ENCODE measurements at places on chromosomes 5 and 9.

DNA sequence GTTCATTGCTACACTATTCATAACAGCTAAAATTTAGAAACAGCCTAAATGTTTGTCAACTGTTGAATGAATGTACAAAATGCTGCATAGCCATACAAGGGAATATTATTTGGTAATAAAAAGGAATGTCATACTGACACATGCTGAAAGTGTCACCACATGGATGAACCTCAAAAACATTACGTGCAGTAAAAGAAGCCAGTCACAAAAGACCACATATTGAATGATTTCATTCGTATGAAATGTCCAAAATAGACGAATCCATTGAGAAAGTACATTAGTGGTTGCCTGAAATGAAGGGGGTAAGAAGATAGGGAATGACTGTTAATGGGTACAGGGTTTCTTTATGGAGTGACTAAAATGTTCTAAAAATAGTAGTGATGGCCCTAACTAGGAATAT is 11.6 kb upstream of the ECM2 start:
- no peak for DNase-seq

GRCh38 chr5:127587246-127587917 is 61.5 kb upstream of the CTXN3 start:
- DNase-seq, result no peak

DNA sequence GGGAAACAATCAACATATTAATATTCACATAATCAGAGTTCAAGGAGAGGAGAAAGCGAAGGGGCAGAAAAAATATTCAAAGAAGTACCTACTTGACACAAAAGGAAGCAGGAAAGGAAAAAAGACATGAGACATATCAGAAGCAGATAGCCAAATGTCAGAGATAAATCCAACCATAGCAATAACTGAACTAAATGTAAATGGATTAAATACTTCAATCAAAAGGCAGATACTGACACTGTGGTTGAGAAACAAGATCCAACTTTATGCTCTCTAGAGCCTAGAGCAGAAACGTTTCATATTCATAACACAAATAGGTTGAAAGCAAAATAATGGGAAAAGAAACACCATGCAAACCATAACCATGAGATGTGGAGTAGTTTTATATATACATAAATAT is 9.0 kb downstream of the MRPS2 start:
- DNase-seq, result no peak

DNA sequence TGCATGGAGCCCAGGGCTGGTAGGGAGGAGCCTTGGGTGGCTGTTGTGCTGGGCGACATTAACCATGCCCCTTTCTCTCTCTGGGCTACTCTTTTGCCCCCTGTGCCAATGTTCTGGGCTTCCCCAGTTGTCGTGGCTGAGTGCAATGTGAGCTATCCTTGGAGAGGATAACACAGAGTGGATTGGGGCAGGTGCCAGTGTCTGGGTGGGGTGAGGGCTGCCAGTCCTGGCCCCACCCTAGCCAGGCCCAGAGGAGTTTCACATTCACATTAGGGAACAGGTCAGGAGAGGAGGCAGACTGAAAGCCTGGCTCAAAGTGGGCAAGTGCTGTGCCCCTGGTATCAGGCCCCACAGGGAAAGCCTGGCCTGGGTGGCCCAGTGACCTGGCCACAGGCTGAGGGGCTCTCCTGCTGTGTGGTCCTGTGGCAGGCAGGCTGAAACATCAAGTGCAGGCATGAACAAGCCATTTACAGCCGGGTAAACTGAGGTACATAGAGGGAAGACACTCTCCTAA is 7.5 kb upstream of the NDST1 start:
- DNase-seq, result no peak

GRCh38 chr5:14977058-14977685 is 105.6 kb upstream of the ANKH start:
- DNase-seq, result no peak

DNA sequence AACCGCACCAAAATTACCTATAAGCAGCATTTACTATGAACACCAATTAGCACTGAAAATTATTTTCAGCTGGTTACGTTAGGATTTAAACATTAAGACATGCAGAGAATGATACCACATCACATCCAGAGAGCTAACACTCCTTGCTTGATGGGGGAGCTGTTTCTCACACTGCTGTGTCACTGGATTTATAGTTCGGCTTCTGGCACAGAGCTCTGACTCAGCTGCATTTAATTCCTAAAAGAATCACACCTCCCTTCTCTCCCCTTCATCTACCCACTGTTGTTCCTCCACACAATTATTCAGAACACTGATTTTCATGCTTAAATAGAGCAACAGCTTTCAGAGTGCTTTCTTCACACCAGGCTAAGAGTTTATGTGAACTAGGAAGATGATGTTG is 82.6 kb upstream of the SV2C start:
- DNase-seq, result no peak

GRCh38 chr9:8940650-8941049 is 1141.1 kb upstream of the DMAC1 start:
- no peak for DNase-seq

GRCh38 chr9:28319981-28320380 is 746.7 kb upstream of the C9orf72 start:
- DNase-seq, result no peak

DNA sequence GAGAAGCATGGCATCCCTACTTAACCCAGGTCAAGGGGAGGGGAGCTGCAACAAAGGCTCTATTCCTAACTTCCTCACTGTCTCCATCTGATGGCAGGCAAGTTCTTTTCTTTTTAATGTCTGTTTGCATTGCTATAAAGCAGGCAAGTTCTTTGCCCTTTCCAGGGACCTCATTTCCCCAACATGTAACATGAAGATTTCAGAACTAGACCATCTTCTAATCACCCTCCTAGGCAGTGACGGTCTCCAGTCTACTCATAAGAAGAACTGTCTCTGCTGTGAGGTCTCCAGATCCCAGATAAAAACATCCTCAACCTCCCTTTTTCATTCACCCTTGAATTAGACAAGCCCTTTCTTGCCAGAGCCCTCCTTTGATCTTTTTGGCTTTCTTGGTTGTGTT is 42.1 kb downstream of the PPP1R2B start:
- no peak for DNase-seq

DNA sequence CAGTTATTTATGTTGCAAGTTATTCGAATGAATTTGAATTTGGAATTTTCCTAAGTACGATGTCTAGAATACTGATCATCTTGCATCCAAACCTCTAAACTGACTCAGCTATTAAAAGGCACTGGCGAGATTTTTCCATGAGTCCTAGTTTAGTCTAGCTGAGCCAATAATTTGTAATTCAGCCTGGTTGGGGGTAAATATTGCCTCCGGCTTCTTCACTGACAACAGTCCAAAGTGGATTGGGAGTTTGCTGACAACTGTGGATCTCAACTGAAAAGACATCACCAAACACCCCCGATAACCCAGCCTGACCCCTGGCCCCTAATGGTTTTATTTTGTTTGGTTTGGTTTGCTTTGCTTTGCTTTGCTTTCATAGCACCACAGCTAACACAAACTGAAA is 189.8 kb upstream of the DAPK1 start:
- DNase-seq, result no peak

- DNase-seq, result no peak
Measured at GRCh38 chr9:96376891-96377874, 6.3 kb downstream of the SLC35D2 start.

- peak; percentile 93 for DNase-seq
Measured at GRCh38 chr9:90801241-90801972, at the start of gene SYK. Gene SYK, plus strand, starts transcription at chr9:90801819. Its CDS starts 42,080 bp downstream, at chr9:90843899.

GRCh38 chr9:137502008-137502911 is 43.1 kb upstream of the NSMF start:
- DNase-seq, result no peak

DNA sequence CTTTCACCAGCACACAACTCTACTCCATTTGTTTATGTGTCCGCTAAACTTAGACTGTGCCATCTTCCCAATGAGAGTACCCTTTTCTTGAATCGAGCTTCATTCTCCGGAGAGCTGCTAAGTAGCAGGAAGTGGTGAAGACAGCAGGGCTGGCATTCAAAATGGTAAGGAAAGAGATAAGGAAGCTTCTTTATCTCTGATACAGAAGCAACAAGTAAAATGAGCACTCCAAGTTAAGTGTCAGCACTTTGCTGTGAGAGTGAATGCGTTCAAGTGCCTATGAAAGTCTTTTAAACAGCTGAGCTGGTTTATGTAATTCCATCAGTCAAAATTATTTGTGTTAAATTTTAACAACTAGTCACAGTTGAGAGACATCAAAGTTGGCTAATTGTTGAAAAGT is 386.8 kb upstream of the PTPRD start:
- DNase-seq, result no peak

DNA sequence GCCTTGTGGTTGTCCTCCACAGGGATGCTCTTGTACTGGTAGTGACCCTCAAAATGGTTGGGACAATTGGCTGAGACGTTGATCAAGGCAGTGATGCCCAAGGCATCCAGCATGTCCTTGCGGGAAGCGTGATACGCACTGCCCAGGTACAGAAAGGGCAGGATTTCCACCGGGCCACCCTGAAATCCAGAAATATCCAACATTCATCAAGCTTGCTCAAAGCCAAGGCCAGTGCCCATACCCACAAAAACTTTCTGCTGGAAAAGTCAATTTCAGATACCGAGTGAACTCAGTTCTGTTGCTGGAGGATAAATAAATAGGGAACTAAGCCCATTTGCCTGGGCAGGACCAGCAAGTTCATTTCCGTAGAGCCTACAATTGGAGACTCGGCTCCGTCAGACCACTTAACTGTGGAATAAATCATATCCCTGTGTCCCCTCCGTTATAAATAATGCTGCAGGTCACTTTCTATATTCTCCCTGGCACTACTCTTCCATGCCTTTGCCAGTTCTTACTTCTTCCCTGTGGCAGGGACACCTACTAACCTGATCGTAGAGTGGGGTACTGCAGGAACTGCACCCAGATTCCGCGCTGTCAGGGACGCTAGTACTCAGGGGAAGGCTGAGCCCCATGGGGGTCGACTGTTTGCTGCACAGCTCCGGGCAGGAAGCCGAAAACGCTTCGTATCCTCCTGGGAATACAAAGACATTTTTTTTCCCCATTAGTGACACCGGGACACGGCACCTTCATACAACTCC is 1.2 kb downstream of the DUSP1 start:
- DNase-seq, result peak; percentile 52

DNA sequence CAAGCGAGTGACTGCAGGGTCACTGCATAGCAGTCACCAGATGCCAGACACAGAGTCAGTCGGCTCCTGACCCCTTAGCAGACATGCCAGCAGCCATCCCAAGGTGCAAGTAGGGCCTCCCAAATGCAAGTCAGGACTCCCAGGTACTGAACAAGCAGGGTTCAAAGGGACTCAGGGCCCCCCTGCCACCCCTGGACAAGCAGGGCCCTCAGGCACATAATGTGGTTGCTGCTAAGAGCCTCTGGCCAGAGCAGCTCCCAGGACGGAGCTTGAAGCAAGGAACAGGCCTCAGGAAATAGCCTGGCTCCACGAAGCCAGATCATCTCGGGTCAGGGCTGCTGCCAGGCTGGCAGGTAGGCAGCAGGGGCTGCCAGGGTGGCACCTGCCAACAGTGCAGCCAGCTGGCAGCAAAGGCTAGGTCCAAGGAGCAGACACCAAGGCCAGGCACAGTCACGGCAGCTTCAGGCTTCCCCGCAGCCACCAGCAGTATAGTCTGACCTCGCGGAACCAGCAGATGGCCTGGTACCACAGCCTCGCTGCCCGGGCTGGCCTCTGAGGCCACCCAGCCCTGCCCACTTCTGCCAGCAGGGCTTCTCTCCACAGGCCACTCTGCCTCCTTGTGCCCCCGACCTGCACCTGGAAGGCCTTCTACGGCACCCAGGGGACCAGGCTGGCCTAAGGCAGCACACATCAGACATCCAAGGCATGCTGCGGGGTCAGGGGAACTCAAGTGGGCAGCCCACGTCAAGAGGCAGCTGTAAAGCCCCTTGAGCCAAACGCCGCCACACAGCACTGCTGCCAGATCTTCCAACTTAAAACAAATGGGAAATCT is 7.4 kb downstream of the EEIG1 start:
- no peak for DNase-seq

DNA sequence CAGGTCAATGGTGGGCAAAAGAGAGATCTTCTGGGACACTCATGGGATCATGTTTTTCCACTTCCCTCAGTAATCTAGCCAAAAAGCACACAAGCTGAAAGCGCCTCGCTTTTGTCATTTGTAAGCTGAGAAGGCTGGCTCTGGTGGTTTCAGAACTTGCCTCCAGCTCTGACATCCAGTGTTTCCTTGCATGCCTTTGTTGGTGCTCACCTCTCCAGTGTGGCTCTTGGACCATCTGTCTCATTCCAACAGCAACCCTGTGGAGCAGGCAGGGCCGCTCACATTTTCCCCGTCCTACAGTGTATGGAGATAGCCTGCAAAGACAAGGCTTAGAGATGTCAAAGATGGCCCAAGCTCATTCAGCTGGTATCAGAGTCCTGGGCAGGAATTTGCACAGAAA is 160.8 kb upstream of the KLF4 start:
- DNase-seq, result no peak

- DNase-seq, result peak; percentile 36
Measured at GRCh38 chr5:82734347-82734746, 342.8 kb downstream of the TMEM167A start.

DNA sequence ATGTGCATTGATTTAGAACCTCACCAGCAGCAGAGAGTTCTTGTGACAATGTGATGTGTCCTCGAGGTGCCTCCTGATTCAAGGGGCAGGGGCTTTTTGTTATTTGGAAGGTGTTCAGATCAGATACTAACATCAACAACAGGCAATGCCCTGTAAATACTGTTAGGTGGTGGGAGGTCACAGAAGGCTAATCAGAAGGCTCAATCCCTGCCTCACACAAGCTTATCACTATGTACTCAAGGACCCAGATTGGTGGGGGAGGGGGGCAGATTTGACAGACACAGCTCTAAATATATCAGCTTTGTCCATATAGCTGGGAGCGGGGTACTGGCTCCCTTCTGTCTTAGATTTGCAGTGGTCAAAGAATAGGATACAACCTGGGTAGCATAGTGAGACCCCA is 2.6 kb downstream of the FRMPD1 start:
- DNase-seq, result no peak

DNA sequence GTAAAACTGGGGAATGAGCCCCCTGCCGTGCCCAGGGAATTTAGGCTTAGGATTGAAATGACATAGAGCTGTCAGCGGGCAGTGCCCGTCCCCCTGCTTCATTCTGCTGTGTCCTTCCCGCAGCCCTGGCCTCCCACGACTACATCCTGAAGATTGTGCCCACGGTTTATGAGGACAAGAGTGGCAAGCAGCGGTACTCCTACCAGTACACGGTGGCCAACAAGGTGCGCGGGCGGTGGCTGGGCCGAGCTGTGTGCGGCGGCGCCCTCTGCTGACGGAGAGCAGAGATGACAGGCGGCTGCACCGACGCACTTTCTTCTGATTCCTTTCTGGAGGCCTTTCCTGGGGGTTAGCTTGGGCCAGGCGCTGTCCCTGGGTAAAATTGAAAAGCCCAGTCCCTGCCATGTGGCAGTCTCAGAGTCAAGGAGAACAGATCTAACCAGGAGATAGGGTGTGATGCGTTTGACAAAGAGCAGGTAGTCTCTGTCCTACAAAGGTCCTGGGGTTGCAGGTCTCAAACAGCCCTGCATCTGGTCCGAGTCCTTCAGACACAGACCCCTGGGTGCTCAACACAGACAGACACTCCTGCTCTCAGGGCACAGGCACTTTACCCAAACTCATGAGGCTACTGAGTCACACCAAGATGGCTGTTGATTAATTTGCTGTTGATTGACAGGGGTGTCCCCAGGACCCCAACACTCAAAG is 26.8 kb upstream of the RPL26L1 start:
- DNase-seq, result peak; percentile 62

GRCh38 chr9:89794918-89795317 is 190.1 kb downstream of the GADD45G start:
- no peak for DNase-seq

- no peak for DNase-seq
Measured at GRCh38 chr9:35357826-35358225, 132.1 kb upstream of the RUSC2 start.
